Stimulated activated memory B cell treated with anti-CD40 and anti-IgM and Interleukin-4, amounts not matched to agents 10 μg/mL and 1 μg/mL and 100 μg/mL, for 72 hours (primary cell): ENCODE measurements at places on chromosomes 1 and 21.

GRCh38 chr21:45448283-45448809 is 43.4 kb downstream of the COL18A1 start:
- no peak for ATAC-seq
- no peaks in the 10 kb centered on the region for H3K36me3 ChIP-seq
- H3K4me1 ChIP-seq, result no peaks in the 10 kb centered on the region
- no peak overlapping the region for H3K27ac ChIP-seq
- peaks cover 51% of the 10 kb centered on the region for H3K27me3 ChIP-seq

- H3K4me1 ChIP-seq, result no peaks in the 10 kb centered on the region
- H3K4me3 ChIP-seq, result no peak overlapping the region
- H3K27me3 ChIP-seq, result peaks cover 38% of the 10 kb centered on the region
- no peaks in the 10 kb centered on the region for H3K36me3 ChIP-seq
- ATAC-seq, result no peak
- no peak overlapping the region for H3K27ac ChIP-seq
Observed at GRCh38 chr1:29465755-29466154, 229.4 kb downstream of the PTPRU start.

GRCh38 chr1:46136711-46137110 is 4.3 kb upstream of the PIK3R3 start:
- ATAC-seq, result no peak
- H3K36me3 ChIP-seq, result no peaks in the 10 kb centered on the region
- H3K27ac ChIP-seq, result no peak overlapping the region
- peaks cover 30% of the 10 kb centered on the region for H3K27me3 ChIP-seq
- no peak overlapping the region for H3K4me3 ChIP-seq

DNA sequence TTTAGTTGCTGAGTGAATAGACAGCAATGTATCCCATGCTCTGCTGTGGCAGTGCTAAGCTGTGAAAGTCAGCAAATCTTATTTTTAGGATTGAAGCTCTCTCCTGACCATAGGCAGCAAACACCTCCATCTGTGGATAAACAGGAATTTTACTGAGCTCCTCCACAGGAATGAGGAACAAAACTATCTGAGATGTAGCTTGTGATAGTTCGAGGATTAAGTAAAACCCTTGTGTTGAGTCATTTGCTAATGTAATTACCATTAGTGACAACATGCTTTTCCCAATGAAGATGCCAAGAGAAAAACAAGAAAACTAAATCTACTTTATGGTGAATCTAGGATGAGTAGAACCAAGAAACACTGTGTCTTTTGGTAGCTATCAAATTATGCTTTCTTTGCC is 122.7 kb downstream of the CLEC20A start:
- ATAC-seq, result no peak
- peaks cover 8% of the 10 kb centered on the region for H3K27me3 ChIP-seq
- H3K4me1 ChIP-seq, result no peaks in the 10 kb centered on the region
- H3K4me3 ChIP-seq, result no peak overlapping the region
- no peak overlapping the region for H3K27ac ChIP-seq

DNA sequence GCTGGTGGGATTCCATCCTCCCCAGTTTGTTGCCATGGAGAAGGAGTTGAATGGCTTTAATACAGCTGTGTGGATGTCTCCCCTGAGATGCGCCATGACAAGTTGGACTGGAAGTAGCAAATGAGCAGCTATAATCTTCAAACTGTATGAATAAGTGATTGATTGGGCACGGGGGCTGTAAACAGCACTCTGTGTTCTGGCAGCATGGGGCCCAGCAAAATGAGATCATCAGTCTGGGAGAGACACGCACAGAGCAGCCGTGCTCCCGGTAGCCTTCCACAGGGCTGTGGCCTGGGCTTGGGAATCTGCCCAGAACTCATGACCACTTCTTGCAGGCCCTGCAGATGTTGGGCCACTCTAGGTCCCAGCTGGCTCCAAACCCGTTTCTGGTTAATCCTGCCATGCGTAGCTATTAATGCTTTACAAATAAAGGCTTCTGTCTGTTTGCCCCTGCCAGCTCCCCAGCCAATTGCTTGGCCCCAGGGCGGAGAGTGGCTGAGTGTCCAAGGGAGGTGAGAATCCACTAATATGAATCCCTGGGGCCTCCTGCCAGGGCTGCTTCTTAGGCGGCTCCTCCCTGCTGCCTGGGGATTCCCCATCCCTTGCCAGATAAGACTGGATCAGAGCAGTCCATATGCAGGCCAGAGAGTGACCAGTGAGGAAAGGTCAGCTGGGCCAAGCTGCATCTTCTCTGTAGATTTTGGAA is 642.9 kb downstream of the AJAP1 start:
- H3K4me3 ChIP-seq, result no peak overlapping the region
- H3K4me1 ChIP-seq, result no peaks in the 10 kb centered on the region
- ATAC-seq, result no peak
- no peaks in the 10 kb centered on the region for H3K27me3 ChIP-seq
- H3K36me3 ChIP-seq, result no peaks in the 10 kb centered on the region

GRCh38 chr1:221456918-221457317 is 285.0 kb downstream of the DUSP10 start:
- H3K27ac ChIP-seq, result no peak overlapping the region
- no peak for ATAC-seq
- peaks cover 24% of the 10 kb centered on the region for H3K27me3 ChIP-seq
- no peak overlapping the region for H3K4me3 ChIP-seq
- H3K36me3 ChIP-seq, result no peaks in the 10 kb centered on the region
- no peaks in the 10 kb centered on the region for H3K4me1 ChIP-seq

GRCh38 chr1:234313171-234313570 is 60.1 kb upstream of the COA6 start:
- H3K4me3 ChIP-seq, result no peak overlapping the region
- no peak overlapping the region for H3K27ac ChIP-seq
- peaks cover 23% of the 10 kb centered on the region for H3K4me1 ChIP-seq
- no peaks in the 10 kb centered on the region for H3K36me3 ChIP-seq

DNA sequence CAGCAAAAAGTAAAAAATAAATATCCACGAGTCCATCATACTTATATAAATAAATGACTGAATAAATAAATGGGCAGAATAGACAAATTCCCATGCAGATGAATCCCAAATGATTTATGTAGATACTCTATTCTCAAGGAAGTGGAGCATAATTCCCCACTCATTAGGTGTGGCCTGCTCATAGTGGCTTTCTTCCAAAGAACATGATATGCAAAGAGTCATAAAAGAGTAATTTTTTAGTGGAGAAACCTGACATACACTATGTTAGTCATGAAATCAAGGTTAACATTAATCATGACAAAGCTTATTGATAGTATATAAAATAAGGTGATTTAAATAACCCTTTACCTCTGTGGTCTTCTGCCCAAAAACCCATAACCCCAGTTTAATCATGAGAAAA is 298.9 kb downstream of the DPYD start:
- H3K4me1 ChIP-seq, result no peaks in the 10 kb centered on the region
- no peaks in the 10 kb centered on the region for H3K36me3 ChIP-seq
- no peak for ATAC-seq
- H3K4me3 ChIP-seq, result no peak overlapping the region
- H3K27ac ChIP-seq, result no peak overlapping the region
- no peaks in the 10 kb centered on the region for H3K27me3 ChIP-seq

GRCh38 chr1:174060090-174060489 is 37.9 kb upstream of the RC3H1 start:
- no peak overlapping the region for H3K27ac ChIP-seq
- peaks cover 9% of the 10 kb centered on the region for H3K4me1 ChIP-seq
- ATAC-seq, result no peak
- peaks cover 10% of the 10 kb centered on the region for H3K27me3 ChIP-seq
- H3K36me3 ChIP-seq, result no peaks in the 10 kb centered on the region

DNA sequence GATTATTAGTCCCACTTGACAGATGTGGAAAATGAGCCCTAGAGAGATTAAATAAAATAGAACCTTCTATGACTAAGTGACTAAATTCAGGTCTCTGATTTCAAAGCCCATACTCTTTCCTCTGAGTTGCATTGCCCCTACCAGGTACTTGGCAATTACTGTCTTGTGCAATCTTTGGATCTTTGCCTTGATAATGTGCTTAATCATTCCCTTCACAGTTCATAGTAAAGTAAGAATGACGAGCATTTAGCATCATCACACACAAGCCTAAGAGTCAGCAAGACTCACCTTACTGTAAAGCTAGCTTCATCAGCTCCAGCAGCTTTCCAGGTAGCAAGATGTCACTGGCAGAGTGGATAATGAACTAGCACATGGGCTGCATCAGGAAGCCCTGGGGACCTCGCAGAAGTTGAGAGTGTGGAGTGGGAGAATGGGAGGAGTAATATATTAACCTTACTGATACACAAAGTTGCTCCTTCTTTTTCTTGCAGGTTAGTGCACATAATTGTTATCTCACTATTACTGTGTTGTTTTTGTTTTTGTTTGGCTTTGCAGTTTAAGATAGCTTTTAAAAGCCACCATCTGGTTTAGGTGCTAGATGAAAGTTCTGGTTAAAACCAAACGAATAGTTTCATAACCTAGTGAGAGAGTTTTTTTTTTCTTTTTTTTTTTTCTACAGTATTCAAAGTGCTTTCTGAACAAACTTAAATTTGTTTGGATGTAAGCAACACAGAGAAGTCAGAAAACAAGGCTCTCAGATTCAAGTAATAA is 71.8 kb downstream of the PBX1 start:
- ATAC-seq, result no peak
- no peaks in the 10 kb centered on the region for H3K36me3 ChIP-seq
- no peak overlapping the region for H3K27ac ChIP-seq
- H3K4me3 ChIP-seq, result no peak overlapping the region
- H3K27me3 ChIP-seq, result no peaks in the 10 kb centered on the region

DNA sequence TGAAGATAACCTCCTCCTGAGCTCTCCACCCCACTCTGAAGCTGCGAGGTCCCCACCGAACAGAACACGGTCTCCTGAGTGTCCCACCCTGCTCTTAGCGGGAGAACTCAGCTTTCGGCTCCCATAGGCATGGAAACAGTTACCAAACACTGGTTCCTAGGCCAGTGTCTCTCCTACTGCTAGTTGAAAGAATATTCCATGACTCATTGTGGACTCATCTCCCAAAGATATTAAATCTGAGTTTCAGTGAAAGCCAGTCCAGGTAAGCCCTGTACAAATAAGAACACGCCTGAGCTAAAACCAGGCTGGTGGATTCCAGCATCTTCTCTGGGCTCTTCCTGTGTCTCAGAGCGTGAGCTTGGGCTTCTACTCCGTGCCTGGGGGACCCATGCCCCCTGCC is 107.5 kb upstream of the CLDN14 start:
- no peaks in the 10 kb centered on the region for H3K36me3 ChIP-seq
- H3K4me3 ChIP-seq, result no peak overlapping the region
- H3K4me1 ChIP-seq, result no peaks in the 10 kb centered on the region
- no peak for ATAC-seq
- no peak overlapping the region for H3K27ac ChIP-seq
- peaks cover 25% of the 10 kb centered on the region for H3K27me3 ChIP-seq

DNA sequence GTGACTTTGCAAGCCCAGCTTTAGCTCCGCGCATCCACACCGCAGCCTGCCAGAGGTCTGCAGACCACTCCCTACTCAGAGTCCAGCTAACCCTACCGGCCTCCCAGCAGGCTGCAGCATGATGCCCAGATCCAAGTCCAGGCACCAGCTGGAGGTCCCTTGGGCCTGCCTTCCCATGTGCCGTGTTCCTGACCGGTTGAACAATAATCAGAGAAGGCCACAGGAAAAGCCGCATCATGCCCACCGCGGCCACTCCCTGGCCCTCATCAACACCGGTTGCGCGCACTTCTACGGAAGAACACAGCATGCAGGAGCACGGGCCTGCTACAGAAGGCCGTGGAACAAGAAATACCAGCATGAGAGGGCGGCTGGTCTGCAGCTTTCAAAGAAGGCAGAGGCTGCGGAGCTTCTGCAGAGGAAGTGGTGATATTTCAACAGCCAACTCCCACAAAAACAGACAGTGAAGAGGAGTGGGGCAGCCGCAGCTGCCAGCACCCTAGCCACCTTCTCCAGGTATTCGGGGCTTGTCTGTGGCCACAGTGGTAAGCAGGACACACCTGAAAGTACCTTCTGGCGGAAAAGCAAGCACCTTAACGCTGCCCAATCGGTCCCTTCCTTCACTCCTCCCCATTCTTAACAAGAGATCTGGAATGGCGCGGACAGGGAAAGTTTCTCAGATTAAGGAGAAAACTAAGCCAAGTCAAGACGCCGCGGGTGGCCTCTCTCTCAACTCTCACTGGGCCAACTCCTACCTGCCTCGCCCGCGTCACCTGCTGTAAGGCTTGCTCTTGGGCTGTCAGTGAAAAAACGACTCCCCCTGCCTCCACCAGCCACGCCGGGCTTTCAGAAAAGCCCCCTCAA is 1.5 kb downstream of the PGBD5 start:
- ATAC-seq, result no peak
- H3K4me3 ChIP-seq, result peak overlapping the region; percentile 32
- H3K36me3 ChIP-seq, result peaks cover 6% of the 10 kb centered on the region

DNA sequence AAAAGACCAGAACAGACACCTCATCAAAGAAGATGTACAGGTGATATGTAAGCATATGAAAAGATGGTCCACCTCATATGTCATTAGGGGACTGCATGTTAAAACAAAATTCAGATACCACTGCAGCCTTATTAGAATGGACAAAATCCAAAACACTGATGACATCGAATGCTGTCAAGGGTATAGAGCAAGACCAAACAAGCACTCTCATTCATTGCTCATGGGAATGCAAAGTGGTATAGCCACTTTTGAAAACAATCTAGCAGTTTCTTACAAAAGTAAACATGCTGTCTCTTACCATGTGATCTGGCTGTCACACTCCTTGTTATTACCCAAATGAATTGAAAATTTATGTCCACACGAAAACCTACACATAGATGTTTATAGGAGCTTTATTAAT is 426.6 kb upstream of the ESRRG start:
- no peak for ATAC-seq
- no peaks in the 10 kb centered on the region for H3K4me1 ChIP-seq
- no peaks in the 10 kb centered on the region for H3K27me3 ChIP-seq
- H3K27ac ChIP-seq, result no peak overlapping the region
- no peak overlapping the region for H3K4me3 ChIP-seq

DNA sequence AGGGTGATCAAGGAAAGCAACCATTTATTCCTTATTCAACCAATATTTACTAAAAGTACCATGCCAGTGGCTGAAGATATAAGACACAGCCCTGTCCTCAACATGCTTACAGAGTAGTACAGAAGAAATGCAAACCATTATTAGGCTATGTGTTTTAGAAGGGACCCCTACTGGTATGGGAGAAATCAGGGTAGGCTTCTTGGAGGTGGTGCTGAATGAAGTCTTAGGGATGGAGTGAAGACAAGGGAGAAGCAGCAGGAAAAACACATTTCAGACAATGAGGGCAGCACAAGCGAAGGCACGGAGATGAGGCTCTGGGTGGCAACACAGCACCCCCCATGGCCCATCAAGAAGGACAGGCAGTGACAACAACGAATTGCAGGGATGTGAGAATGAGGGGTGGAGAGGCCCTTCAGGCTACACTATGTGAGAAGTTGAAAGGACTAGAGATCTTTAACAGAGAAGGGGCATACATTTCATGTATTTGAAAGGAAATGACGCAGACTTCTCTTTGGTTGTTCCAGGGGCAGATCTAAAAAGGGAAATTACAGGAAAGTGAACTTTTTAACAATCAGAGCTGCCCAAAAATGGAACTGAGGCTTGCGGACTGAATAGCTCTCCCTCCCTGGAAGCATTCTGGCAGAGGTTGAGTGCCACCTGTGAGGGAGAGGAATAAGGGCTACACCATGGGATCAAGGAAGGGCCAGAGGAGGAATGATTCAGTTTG is 16.8 kb upstream of the CD58 start:
- H3K4me3 ChIP-seq, result no peak overlapping the region
- H3K27me3 ChIP-seq, result no peaks in the 10 kb centered on the region
- peaks cover 37% of the 10 kb centered on the region for H3K36me3 ChIP-seq
- no peak for ATAC-seq
- H3K4me1 ChIP-seq, result peaks cover 50% of the 10 kb centered on the region
